Cardiac atrium fibroblast (primary cell): ENCODE measurements at places on chromosomes 6 and 20. TPM values are rescaled to one million over a fixed set of nuclear protein-coding genes. Genes with fewer than 3 reads are reported as not detected.

The LYRM4 gene
- 16.1 and 44.4 TPM in 2 replicates for total RNA-seq

The DEFB124 gene
- not detected in 2 replicates for total RNA-seq

The EPPIN gene
- not detected in 2 replicates for total RNA-seq

The YIPF3 gene
- total RNA-seq, result 166 TPM in 2 replicates

The SPATA25 gene
- total RNA-seq, result not detected in 2 replicates

The GABRR2 gene
- not detected in 2 replicates for total RNA-seq
